A549 (cell line): ENCODE measurements at places on chromosomes 4 and X. TPM values are rescaled to one million over a fixed set of nuclear protein-coding genes. Genes with fewer than 3 reads are reported as not detected.

FOXR2 gene
- not detected in 3 replicates for polyA plus RNA-seq

DNA sequence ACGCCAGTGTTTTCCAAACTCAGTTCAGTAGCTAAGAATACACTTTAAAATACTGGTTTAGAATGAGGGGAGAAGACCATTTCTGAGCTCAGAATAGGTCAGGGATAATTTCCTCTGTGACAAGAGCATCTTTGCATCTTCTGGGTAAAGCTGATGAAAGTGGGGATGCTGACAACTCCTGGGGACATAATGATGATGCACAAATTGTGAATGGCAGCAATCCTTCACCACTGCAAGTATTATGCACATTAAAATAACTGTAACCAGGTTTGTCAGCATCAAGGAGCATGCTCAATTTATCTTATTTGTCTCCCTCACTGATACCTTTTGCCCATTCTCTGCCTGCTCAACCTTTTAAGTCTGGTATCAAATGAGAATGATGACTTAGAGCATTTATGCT, 248.2 kb downstream of the EPHA5 start:
- no peak for DNase-seq

DNA sequence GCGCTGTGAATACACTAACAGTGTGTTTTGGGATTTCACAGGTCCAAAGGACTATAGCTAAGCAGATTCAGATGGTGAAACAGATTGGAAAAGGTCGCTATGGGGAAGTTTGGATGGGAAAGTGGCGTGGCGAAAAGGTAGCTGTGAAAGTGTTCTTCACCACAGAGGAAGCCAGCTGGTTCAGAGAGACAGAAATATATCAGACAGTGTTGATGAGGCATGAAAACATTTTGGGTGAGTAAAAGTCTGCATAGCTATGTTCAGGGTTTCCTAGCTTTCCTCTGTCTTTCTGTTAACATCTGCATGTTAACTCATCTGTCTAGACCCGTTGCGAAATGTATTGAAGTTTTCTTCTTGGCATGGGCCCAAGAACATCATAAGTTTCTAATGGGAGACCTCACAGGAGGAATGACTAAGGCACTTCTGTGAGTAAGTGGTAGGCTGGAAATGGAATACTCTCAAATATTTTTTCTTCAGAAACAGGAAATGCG, 372.1 kb downstream of the BMPR1B start:
- peak; percentile 43 for DNase-seq

DNA sequence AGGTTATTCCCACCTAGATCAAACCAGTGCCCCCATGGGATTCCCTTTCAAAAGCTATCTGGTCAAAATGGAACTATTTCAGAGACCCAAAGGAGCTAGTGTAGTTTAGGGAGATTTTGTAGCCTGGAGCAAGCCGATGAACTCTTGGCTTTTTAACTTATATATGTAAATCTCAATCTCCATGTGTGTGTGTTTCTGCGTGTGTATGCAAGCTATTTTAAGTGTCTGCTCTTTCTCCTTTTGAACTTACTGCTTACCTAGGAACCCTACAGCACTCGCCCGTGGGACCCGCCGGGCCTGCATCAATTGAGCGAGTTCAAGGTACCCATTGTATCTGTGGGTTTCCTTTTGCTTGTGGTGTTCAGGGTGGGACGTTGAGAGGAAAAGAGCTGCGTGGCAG, 10.4 kb downstream of the CSTF2 start:
- no peak for DNase-seq

- DNase-seq = no peak
Measured at GRCh38 chrX:10050481-10050880, 83.3 kb downstream of the CLDN34 start.

GRCh38 chrX:109704563-109704962, 28.5 kb downstream of the ACSL4 start:
- no peak for DNase-seq

DNA sequence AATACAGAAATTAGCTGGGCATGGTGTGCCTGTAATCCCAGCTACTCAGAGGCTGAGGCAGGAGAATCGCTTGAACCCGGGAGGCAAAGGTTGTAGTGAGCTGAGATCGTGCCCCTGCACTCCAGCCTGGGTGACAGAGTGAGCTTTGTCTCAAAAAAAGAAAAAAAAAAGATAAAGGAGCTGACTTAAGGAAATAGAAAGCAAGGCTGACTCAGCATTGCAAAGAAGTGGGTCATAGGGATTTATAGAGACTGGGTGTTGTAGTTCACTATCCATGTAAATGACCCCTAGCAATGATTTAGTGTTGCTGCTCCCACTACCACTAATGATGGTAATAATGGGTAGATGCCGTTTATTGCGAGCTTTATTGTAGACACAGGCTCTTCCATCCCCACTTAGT, 47.6 kb downstream of the ADD1 start:
- peak; percentile 10 for DNase-seq

DNA sequence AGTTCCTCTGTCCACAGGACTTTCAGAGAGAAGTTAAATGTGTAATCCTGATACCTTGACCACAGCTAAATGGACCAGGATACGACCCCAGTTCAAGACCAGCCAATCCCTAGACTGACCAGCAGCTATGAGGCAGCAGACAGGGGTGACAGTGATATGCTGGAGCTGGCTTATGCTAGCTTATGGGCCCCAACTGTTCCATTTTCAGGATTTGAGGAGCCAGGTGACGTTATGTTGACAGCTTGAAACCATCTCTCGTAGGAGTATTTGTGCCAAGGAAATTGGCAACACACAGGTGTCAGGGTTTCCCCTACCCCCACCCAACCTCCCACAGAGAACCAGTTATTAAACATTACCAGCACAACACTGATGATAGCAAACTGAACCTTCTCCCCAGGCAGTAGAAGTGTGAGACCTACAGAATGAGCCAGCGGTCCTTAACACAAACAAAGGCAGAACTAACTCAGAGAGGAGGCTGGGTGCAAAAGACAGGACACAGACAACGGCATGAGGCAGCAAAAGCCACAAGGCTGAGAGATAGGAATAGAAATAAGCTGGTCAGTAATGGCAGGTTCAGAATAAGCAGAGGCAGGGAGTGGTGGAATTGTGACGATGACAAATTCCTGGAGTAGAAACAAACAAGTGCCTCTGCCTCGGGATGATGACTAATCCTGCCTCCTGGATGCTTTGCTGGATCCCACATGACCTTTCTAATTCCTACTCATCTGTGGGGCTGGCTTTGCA, 85.6 kb upstream of the CPEB2 start:
- peak; percentile 51 for DNase-seq
